Inflammatory macrophage treated with lipopolysaccharide for 1 hour (primary cell): ENCODE measurements at places on chromosomes 12 and 14.

- peak; percentile 6 for DNase-seq
Observed at GRCh38 chr12:63006536-63006935, 71.6 kb upstream of the PPM1H start.

DNA sequence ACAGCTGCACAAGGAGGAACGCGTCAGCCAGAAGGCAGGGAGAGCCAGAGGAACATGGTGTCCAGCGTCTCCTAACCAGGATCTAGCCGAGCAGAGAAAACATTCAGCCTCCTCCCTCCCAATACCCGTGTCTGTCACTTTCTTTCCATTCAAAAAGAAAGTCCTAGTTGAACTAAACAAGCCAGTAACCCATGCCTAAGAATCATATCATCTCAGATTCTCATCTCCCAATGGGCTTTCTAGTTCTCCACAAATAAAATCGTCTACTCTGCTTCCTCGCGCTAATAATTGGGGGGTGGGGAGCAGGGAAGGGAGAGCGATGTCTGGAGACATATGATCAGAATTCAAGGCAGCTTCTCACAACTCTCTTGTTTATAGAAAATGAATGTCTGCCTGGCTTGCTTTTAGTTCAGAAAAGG is 7.4 kb downstream of the NKX2-1 start:
- DNase-seq: no peak

- no peak for DNase-seq
Observed at GRCh38 chr14:27528328-27528727, 930.5 kb upstream of the NOVA1 start.

DNA sequence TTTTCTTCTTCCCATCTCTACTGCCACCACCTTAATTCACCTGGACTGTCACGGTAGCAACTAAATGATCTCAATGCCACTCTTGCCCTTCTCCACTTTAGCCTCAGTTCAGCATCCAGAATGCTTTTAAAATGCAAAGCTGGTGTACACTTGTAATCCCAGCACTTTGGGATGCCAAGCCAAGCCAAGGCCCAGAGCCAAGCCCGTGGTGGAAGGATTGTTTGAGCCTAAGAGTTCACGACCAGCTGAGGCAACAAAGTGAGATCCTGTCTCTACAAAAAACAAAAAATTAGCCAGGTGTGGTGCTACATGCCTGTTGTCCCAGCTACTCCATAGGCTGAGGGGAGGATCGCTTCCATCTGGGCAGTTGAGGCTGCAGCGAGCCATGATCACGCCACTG is 5.9 kb downstream of the CIPC start:
- no peak for DNase-seq

- no peak for DNase-seq
Observed at GRCh38 chr14:91140672-91141071, 26.8 kb downstream of the DGLUCY start.

GRCh38 chr12:108779998-108780688 is 48.8 kb upstream of the CORO1C start:
- DNase-seq: no peak

GRCh38 chr12:123939716-123940626 is 32.7 kb downstream of the CCDC92 start:
- no peak for DNase-seq

- DNase-seq: no peak
Observed at GRCh38 chr12:21666722-21667121, 9.1 kb upstream of the LDHB start.
